ENCODE measurements at places on chromosomes 3 and 15. TPM values are rescaled to one million over a fixed set of nuclear protein-coding genes. Genes with fewer than 3 reads are reported as not detected.

Gene CHRNB4
- not detected for total RNA-seq

Gene ANKDD1A
- 1.0 TPM for total RNA-seq

Gene SMCO1
- total RNA-seq = not detected

Gene LRRC34
- total RNA-seq = 3.8 TPM

Gene GRK7
- total RNA-seq = not detected

Gene MEX3B
- 1.3 TPM for total RNA-seq

Gene CDHR4
- total RNA-seq = 0.32 TPM

Gene TUSC2
- total RNA-seq = 15.0 TPM

Gene TMEM207
- not detected for total RNA-seq

Gene PIF1
- total RNA-seq = 30.0 TPM

Gene AADACL2
- not detected for total RNA-seq

Gene GATA2
- 0.05 TPM for total RNA-seq

Gene TGM4
- not detected for total RNA-seq

Gene DAZL
- total RNA-seq = not detected

Gene DNAJA4
- total RNA-seq = 38.6 TPM

Gene LARP6
- 0.14 TPM for total RNA-seq

Gene TOP2B
- total RNA-seq = 132 TPM

Gene EFCC1
- 0.39 TPM for total RNA-seq

Gene FNDC3B
- 14.2 TPM for total RNA-seq

Gene CHDH
- 0.55 TPM for total RNA-seq

Gene GOLGA8R
- total RNA-seq = 0.75 TPM

Gene NEK10
- total RNA-seq = 0.57 TPM

Gene ITIH1
- not detected for total RNA-seq

Gene RAB8B
- total RNA-seq = 147 TPM

Gene C3orf80
- not detected for total RNA-seq

Gene BOC
- total RNA-seq = 0.40 TPM

Gene PLA2G4F
- not detected for total RNA-seq

Gene TUSC7
- not detected for total RNA-seq

Gene SLC24A5
- not detected for total RNA-seq
